ENCODE measurements at places on chromosomes 13 and 19.
A peak's percentile ranks its signal among the peaks of the same experiment; 100 is the strongest.

- DNase-seq, result peak; percentile 64
These were observed 328.1 kb downstream of the MYO16 start for GRCh38 chr13:108957369-108958012.

DNA sequence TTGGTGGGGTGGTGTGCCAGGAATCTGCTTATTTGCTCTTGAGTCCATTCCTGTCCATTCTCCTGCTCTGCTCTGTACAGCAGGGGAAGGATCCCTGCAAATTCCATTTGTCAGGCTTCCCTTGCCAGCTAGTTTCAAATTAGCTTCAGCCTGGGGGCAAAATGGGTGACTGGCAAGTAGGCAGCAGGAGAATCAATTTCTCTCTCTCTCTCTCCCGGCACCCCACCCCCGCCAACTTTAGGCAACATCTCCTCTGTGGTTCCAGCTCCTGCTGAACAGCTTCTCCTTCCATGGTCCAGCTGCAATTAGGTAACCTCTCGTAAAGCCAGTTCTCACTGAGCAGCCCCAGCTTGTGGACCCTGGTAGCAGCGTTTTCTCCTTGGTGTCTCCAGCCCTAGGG is 6.7 kb upstream of the MYCBP2 start:
- no peak for DNase-seq

DNA sequence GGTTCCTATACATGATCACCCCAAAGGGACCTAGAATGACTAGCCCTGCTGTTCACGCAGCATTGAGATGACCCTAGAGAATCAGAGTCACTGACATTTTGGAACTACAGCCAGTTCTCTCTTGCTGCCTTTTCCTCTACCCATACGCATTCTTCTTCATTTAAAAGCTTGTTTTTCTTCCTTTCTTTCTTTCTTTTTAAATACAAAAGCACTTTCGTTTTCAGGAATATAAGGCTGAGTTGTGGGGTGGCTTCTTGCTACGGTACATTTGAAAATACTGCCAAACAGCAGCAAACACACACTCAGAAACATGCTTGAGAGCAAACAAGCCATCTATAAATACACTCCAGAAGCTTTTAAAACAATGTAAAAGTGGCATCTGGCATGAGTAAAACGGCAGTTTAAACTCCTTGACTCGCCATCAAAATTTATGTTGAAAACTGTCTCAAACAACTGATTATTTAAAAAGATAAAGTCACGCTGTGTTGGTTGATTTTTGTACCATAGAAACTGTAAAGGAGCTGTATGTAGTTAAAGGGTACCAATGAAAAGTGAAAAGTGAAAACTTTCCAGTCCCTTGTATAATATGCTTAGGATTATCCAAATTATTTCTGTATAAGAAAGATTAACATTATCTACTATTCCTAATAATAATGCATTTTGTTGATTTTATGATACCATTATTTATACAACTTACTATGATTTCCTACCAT is 95.6 kb downstream of the PCDH9 start:
- DNase-seq, result no peak

GRCh38 chr19:344625-345319 is at the start of gene MIER2:
Gene MIER2, minus strand, starts transcription at chr19:344796. Its CDS starts 14 bp downstream, at chr19:344782.
- peak; percentile 37 for DNase-seq

- no peak for DNase-seq
These were observed 26.9 kb upstream of the RNF17 start for GRCh38 chr13:24737042-24737441.

DNA sequence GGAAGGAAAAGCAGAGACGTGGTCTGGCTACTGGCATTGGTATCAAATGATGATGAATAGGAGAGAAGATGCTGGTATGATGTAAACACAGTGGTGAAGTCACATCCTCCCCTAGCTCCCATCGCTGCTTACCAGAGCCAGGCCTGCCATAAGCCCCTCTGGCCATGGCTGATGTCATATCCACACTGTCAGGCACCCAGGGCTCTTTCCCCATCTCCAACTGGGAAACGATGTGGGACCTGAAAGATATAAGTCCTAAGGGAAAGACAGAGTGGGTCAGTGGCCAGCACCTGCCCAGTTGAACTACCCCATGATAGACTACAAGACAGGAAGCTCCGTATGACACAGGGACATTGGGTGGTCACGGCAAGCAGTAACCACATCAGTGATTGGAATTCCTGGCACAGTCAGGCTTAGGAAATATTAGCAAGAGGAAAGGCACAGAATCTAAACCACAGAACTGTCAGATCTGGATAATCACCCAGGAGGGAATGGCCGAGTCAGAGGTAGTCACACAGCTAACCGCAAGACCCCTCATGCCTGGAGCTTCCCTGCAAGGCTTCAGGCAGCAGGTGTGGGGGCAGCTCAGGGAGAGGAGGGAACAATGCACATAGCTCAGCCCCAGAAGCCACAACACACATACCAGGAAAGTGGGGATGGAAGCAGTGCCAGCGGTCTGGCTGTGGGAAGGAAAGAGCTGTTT is 3.8 kb downstream of the ZNF792 start:
- DNase-seq, result no peak

DNA sequence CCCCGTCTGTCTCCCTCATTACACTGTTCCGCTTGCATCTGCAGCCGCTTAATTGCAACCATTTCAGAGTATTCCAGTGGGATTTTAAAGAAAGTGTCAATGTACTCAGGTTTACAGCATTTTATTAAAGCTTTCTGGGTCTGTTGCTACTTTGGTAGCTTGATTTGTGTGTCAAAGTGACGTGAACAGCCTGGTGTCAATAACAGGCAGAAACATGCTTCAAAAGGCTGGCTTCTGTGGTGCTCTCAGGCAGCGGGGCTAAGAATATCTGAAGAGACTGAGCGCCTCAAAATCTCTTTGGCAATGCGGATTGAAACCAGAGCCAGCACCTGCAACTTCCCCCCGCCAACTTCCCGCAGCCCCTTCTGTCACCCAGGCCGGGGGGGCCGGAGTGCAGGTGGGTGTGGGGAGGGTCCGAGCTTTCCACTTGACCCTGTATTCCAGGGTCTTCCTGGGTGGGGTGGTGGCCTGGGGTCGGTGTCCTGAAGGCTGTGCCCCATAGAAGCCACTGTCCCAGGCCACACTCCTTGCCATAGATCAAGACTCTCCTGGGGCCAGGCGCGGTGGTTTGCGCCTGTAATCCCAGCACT is 81.2 kb downstream of the KDM4B start:
- no peak for DNase-seq

DNA sequence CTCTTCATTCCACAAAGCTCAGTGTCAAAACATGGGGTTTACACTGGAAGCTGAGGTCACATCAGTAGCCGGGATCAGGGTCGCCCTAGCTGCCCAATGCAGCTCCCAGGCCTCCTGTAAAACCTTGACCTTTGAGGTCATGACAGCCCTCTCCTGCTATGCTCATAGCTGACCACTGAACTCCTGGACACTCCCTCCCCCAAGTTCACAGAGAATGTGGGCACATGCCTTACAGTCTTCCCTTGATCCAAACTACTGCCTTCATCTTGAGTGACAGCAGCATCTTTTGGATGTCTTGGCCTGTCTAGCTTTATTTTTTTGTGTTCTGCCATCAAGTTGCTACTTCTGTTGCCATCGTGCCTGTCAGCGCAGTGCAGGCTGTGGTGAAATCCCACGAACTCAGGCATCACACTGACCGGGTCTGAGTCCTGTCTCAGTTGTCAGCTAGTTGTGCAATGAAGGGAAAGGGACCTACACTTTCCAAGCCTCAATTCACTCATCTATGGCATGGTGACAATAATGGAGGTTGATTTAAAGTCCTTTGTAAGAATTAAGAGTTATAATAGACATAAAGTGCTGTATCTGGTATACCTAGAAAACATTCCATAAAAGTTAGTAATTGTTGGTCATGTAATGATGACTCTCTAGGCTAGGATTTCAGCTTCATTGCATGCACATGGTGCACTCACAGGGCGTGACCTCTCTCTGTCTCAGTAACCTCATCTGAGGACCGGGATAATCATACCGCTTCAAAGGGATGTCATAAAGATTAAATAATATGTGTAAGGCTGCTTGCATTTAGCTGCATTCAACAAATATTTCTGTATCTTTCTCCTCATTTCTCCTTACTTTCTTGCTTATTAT is 16.4 kb upstream of the ALOX5AP start:
- DNase-seq, result peak; percentile 86

GRCh38 chr13:103876571-103876970 is 810.4 kb upstream of the SLC10A2 start:
- DNase-seq, result no peak

GRCh38 chr19:51694318-51695085 is 1.4 kb downstream of the SPACA6 start:
- no peak for DNase-seq

DNA sequence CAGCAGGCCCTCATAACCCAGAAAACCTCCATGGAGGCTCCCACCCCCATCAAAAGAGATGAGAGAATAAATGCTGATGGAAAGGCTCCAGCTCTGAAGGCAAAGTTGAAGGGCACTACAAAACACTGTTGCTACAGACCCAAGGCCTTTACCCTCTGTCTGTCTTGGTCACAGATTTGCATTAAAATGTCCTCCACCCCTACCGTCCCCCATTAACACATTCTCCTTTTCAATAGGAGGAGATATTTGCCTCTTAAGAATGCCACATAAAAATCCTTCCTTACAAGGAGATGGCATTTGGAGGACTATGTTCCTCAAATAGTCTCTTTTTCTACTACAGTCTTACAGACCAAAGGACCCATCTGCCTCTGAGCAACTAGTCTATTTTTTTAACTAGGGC is 361.5 kb downstream of the ENOX1 start:
- no peak for DNase-seq

- DNase-seq, result no peak
These were observed 117.8 kb downstream of the IRS2 start for GRCh38 chr13:109668433-109669233.

DNA sequence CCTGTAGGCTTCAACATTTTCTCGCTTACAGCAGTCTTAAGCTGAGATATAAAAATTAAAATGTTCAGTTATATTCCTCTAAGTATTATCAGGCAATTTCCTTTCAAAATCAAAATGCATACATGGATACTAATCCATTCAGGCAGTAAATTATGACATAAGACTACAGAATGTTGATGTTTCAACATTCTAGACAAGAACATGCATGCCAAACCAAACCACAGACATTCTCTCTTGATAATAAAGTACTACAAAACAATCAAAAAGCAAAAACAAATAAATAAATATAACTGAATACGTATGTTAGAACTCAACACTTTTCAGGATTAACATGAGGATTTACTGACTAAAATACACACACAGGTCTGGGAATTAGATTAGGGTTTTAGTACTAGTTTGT is 7.7 kb downstream of the DIS3 start:
- DNase-seq, result no peak

GRCh38 chr13:52036037-52036436 is 11.5 kb downstream of the UTP14C start:
- no peak for DNase-seq

- no peak for DNase-seq
These were observed 29.2 kb upstream of the CERS4 start for GRCh38 chr19:8180018-8180417.

- peak; percentile 48 for DNase-seq
These were observed 56.1 kb upstream of the STK24 start for GRCh38 chr13:98632961-98633360.

- no peak for DNase-seq
These were observed 7.6 kb downstream of the EHD2 start for GRCh38 chr19:47720669-47721422.

- no peak for DNase-seq
These were observed 24.6 kb upstream of the ZNF431 start for GRCh38 chr19:21117041-21117907.

Measured in PC-9 (cell line).